Stimulated activated CD8-positive, alpha-beta memory T cell treated with anti-CD3 and anti-CD28 coated beads, Interleukin-7, amount 100 ng/mL, for 1 hour (primary cell): ENCODE measurements at places on chromosomes 6 and 20.

- no peak for DNase-seq
Observed at GRCh38 chr20:41133709-41134361, 3.5 kb upstream of the PLCG1 start.

- no peak for DNase-seq
Observed at GRCh38 chr6:41966961-41967311, 25.3 kb upstream of the CCND3 start.

GRCh38 chr6:75458895-75459294 lies 34.7 kb downstream of the FILIP1 start:
- no peak for DNase-seq

DNA sequence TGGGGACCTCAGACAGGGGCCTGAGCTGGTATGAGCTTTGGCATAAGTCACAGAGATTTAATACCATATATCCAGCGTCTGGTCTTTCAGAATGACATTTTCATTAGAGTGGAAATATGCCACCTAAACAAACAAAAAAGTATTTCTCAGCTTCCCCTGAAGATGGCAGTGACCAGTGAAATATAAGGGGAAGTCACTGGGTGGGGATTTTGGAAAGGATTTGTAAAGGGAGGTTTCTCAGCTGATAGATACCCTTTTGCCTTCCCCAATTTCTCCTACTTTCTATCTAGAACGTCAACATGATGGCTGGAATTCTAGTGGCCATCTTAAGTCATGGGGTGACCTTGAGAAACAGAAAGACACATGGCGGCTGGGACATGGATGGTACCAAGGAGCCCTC lies 137.7 kb upstream of the LRFN2 start:
- no peak for DNase-seq

GRCh38 chr6:104431096-104431495 lies 428.6 kb downstream of the HACE1 start:
- no peak for DNase-seq

DNA sequence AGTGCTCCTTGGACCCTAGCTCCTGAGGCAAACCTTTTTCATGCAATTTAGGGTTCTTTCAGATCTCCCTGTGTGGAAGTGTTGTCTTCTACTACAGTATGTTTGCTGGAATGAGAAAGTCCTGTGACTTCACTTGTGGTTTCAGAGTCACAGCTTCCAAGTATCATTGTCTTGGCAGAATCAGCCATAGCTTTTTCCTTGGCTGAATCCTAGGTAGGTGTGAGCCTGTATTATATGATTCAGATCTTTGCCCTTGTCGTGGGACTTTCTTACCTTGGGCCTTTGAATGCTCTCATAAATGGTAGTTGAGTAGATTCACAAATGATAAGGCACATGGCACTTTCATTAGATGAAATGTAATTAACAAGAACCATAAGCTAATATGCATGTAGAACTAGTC lies 16.5 kb downstream of the CARMIL1 start:
- no peak for DNase-seq

DNA sequence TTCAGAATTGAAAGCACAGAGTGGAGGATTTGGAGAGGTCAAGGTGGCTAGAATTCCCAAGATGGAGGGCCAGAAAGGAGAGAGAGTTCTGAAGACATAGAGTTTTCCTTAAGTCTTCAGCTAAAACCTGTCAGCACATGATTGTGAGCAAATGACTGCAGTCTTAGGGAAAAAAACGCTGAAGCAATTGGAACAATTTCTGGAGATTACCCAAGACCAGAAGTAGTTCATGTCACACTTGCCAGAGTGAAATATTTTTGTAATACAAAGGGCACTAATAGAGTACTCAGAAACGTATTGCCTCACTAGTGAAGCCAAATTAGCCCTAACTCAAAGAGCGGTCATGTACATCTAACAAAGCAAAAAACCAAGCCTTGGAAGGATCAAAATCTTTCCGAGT lies 541.3 kb upstream of the MARCKS start:
- no peak for DNase-seq

DNA sequence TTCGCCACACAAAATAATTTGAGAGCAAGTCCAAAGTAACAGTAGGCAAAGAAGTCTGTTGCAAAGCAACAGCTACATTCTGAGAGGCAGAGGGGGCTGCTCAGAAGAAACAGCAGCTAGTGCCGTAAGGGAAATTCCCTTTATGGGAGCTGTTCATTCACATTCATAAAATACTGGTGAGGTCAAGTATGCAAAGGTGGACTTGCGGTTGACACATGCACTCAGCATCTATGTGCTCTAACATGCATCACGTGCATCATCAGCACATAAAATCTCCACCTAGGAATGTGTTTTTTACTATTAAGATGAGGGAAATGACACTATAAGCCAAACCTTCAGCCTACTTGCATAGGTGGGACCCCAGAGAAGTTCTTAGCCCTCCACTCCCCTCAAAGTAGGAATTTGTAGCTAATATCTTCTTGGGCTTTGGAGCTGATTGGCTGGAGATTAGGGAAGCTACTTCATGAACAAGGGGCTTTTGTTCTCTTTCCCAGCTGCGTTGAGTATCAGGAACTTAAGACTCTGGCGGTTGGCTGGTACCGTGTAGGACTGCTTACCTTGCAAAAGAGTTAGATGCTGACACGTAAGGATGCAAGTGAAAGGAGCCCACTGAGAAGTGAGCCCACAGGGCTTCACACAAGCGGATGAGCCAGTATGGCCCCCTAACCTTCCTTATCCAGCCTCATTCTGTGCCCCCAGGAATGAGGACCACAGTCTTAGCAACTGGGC lies 12.4 kb downstream of the CST3 start:
- no peak for DNase-seq

- DNase-seq = no peak
Observed at GRCh38 chr6:138417493-138418117, 13.6 kb downstream of the HEBP2 start.

GRCh38 chr20:53104884-53105283 lies 132.7 kb downstream of the TSHZ2 start:
- DNase-seq = no peak

- DNase-seq = no peak
Observed at GRCh38 chr6:117384659-117385058, 41.1 kb downstream of the ROS1 start.

DNA sequence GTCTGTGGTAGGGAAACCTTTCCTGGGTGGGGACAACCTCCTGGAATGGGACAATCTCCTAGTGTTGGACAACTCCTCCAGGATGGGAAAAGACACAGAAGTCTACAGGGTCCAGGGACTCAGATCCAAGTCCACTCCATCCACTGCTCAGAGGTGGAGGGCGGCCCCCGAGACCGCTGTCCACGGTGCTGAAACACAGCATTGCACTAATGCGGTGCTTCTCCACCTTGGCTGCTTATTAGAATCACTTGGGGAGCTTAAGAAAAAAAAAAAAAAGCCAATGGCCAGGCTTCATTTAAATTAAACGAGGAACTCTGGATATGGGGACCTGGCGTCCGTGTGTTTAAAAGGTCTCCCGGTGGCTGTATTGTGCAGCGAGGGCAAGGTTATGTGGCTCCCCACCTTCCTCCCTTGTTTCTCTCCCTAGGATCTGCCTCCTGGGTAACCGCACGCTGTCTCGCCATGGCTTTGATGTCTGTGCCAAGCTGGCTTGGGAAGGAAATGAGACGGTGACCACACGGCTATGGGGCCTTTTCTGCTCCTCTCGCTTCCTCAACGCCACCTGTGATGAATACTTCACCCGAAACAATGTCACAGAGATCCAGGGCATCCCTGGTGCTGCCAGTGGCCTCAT lies 12.0 kb downstream of the SLC12A5 start:
- DNase-seq = peak; percentile 20

- no peak for DNase-seq
Observed at GRCh38 chr6:125752773-125753172, 3.3 kb downstream of the HEY2 start.

GRCh38 chr20:38178581-38178980 lies 13.5 kb upstream of the TGM2 start:
- DNase-seq = no peak

- DNase-seq = no peak
Observed at GRCh38 chr6:166167801-166168615, at the start of gene TBXT. Gene TBXT, minus strand, starts transcription at chr6:166167851. Its CDS starts 260 bp downstream, at chr6:166167591.

DNA sequence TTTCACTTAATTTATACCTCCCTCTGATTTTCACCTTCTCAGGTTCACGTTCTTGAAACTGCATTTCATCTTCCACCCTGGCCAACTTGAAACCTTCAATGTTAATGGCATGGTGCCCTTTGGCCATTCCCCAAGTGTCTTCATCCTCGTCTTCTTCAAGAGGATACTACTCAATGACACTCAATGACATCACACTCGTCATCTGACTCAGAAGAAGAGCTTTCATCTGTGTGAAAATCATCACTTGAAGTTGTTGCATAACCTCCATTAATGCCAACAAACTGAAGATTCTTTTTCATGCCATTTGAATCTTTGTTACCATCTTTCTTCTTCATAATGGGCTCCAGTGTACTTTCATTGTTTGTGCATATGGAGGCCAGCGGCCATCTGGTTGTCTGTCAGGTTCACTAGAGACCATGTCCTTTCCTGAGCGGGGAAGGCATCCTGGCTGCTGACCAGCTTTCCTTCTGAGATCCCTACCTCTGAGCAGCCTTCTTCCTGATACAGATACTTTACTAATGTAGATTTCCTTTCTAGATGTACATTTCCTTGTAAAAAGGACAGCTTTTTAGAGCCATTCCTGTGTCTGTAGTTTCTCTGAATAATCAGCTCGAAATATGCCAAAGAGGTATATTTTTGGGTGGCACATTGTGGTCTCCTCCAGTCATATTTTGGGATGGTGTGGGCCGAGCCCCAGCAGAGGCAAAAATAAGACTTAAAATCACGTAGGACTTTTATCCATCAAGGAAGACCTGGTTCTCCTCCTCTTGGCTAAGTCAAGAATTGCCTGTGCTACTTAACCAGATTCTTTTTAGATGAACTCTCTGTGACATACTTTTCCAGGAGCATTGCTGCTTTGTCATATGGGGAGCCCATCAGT lies 21.3 kb downstream of the TRMT6 start:
- DNase-seq = no peak

GRCh38 chr20:53786445-53787267 lies 193.0 kb upstream of the ZNF217 start:
- no peak for DNase-seq

DNA sequence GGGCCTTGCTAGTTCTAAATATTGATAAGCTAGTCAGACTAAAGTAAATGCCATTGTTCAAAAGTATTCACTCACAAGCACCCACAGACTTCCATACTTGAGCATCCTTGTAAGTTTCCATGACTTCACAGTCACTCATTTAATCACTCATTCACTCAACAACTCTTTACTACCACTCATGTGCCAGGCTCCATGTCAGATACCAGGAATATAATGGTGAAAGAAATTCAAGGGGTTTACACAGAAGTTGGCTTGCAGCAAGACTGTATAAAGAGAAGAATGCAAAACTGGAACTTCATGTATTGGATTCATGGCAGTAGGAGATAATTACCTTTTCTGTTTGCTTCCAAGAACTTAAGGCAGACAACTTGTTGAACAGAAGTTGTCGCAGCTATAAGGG lies 36.6 kb downstream of the ADGRF1 start:
- no peak for DNase-seq
